T follicular helper cell (primary cell): ENCODE measurements at places on chromosomes 3 and 15.

- no peak for DNase-seq
Observed at GRCh38 chr3:145639003-145639606, 521.9 kb downstream of the PLOD2 start.

GRCh38 chr3:191136347-191136746, 62.7 kb upstream of the OSTN start:
- no peak for DNase-seq

GRCh38 chr15:83372434-83372891, 74.7 kb upstream of the SH3GL3 start:
- DNase-seq = no peak

DNA sequence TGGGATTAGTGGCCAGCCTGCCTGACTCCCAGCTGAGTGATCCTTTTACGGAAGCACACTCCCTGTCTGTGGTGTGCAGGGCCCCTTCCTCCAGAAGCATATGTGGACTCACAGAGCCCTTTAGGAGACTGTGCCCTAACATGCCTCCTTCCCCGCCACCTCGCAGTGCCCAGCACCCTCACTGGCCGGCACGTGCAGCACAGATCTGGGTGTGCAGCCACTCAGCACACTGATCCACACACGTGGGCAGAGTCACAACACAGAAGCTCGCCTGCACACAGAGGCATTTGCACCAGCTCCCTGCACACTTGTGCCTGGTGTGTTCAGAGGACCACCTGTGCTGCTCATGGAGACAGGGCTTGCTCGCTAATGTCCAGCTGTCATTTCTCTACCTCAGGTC, 23.6 kb upstream of the CSPG4 start:
- no peak for DNase-seq

GRCh38 chr3:59658274-59658673, 608.4 kb upstream of the CFAP20DC start:
- DNase-seq = no peak

- DNase-seq = no peak
Observed at GRCh38 chr15:83848315-83849050, 194.6 kb downstream of the ADAMTSL3 start.

DNA sequence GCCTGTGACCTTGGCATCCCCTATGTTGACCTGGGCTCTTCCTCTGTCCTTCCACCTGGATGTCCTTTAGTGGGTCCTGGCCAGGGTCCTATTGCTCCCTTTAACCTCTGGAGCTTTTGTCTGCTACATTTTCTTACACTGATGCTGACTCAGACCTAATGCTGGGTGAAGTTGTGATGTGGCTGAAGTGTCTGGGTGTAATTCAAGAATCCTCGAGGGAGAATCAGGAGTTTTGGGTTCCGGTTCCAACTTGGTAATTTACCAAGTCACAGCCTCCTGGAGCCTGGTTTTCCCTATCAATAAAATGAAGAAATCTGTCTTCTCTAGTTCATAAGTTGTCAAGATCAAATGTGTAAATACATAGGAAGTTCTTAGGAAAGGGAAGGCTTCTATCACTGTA, 25.6 kb downstream of the CEP19 start:
- no peak for DNase-seq

- DNase-seq = no peak
Observed at GRCh38 chr3:40924559-40925141, 274.7 kb upstream of the CTNNB1 start.

DNA sequence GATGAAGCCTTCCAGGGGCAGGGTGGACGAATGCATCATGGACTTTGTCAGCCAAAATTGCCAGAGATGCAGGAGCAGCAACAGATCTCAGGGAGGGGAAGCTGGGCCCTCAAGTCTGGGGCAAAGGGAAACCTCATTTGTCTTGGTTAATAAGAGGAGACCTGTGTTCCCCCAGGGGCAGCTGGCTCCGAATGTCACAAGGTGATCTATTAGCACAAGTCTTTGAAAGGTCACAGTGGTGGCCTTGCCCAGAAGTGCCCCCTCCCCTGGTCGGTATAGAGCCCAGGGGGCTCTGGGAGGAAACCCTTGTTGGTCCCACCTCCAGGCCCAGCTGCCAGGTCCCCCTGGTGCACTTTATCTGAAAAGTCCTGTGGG, 46.2 kb downstream of the ABTB1 start:
- no peak for DNase-seq

DNA sequence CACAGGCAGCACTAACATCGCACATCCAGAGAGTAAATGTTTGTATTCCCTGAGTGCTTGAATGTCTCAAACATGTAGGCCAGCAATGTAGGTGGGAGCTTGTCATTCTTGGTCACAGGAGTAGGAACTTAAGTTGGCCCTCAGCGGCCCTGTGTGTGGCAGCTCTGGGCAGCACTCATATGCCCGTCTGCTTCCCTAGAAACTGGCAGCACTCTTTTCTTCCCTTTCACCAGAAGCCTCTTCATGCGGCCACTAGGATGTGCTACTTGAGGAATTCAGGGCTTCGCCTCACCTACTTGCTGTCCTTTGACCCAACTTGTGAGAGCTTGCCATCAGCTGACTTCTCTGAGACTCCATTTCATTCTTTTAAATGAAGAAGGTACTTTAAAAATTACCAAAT, 69.5 kb downstream of the TIPARP start:
- DNase-seq = no peak

GRCh38 chr3:88235102-88235501, 85.3 kb downstream of the C3orf38 start:
- DNase-seq = no peak

DNA sequence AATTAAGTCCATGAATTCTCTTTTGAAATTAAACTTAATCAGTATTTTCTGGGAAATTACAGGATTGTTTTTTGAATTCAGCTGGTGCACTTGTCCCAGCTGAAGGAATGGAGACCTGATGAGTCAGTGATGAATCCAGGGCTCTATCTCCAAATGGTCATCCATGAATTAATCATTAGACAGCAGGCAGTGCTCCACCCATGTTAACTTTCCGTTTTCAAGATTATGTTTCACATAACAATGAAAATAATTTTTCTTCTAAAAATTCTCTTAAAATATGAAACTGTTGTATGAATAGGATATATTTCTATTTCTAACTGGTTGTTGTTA, 13.9 kb upstream of the PAQR9 start:
- DNase-seq = no peak

DNA sequence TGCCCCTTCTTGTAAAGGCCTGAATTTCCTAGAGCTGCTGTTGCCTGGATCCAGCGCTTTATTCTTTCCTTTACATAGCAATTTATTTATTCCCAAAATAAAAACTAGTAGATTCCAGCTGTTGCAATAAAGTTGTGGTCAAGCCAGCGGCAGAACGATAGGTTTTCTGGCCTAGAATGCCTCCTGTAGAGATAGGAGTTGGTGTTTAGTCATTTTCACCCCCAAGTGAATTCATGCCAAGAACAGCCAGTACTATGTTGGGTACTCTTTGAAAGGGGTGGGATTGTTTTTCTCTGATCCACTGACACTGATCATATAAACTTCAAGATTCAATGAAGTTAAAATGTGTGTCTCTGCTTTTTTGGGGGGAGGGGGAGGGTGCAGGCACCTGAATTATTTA, 69.7 kb downstream of the KLHL25 start:
- no peak for DNase-seq

DNA sequence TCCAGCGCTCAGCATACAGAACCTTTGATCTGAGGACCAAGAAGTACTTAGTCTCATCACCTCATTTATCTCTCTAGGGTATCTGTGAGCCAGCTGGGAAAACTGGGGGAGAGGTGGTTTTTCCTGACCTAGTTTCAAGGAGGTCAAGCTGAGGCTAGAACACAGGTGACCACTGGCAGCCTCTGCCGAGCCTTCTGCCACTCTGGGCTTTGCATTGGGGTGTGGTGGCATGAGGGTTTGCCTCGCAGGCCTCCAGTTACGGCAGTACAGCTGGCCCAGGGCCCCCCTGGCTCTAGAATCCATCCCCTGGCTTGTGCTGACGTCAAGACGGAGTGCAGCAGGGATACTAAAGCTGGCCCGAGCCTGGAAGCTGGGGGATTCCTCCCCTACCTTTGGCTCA, 34.7 kb upstream of the CDCP1 start:
- DNase-seq = no peak
